PC-9 (cell line): ENCODE measurements at places on chromosomes 2 and 18. TPM values are rescaled to one million over a fixed set of nuclear protein-coding genes. Genes with fewer than 3 reads are reported as not detected.

DNA sequence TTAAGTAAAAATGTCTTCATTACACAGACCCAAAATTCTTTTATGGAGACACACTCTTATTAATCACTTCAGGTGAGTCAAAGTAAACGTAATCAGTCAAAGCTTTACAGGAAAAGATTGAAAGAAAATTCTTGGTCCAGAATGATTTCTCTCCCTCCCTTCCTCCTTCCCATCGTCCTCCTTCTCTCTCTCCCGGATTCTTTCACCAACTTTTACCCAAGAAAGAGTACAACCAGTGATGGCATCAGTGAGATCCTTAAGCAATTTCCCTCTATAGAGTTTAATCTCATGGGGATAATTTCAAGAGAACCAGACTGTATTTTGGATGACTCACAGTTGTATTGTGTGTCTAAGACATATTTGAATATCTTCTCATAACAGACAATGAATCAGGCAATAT lies 258.1 kb downstream of the ALK start:
- DNase-seq, result no peak

SEH1L gene
- total RNA-seq, result 98.3 and 101 TPM in 2 replicates

- DNase-seq, result no peak
These were observed 8.9 kb upstream of the SLC25A12 start for GRCh38 chr2:171902840-171903420.

DNA sequence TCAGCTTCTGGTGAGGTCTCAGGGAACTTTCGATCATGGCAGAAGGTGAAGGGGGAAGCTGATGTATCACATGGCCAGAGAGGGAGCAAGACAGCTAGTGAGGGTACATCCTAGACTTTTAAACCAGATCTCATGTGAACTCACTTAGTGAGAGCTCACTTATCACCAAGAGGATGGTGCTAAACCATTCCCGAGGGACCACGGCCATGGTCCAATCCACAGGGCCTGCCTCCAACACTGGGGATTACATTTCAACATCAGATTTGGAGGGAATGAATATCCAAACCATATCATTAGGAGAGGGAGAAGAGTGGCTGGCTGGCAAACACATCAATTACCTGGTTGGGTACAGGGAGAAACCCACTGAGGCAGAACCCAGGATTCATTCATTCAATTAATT lies 75.7 kb upstream of the HAAO start:
- DNase-seq, result no peak

GRCh38 chr2:84276590-84277255 lies 182.4 kb downstream of the SUCLG1 start:
- no peak for DNase-seq
